Left hindlimb (tissue), 1 donor: ENCODE measurements at places on chromosomes 2 and 18.

DNA sequence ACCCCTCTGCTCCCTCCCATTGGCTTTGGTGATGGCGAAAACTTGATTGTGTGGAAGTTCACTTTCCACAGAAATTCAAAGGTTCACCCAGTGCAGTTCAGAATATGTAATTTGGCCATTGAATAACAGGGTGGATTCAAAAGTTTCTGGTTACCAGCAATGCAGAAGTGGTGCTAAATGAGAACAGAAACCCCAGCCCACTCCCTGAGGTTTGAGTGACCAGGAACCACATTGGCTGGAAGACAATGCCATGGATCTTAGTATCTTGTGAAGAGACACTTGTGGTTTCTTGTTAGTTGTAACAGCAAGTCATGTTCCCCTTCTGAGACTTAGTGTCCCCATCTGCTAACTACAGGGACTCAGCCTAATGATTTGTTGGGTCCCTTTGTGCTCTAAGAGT, 49.8 kb downstream of the QPCT start:
- no peak for DNase-seq

DNA sequence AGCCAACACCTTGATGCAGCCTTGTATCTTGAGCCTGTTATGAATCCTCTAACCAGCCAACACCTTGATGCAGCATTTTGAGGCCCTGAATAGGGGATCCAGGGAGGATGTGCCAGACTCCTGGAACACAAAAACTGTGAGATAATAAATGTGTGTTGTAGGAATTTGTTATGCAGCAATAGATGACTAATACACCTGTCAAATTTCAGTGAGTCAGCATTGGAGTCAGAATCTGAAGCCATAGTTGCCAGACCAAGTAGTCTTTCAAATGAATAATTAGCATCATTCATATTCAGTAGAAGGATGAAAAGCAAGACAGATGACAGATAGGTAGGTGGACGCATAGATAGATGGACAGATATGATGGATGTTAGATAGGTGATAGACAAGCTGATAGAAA, 942.5 kb upstream of the SLC39A10 start:
- no peak for DNase-seq

DNA sequence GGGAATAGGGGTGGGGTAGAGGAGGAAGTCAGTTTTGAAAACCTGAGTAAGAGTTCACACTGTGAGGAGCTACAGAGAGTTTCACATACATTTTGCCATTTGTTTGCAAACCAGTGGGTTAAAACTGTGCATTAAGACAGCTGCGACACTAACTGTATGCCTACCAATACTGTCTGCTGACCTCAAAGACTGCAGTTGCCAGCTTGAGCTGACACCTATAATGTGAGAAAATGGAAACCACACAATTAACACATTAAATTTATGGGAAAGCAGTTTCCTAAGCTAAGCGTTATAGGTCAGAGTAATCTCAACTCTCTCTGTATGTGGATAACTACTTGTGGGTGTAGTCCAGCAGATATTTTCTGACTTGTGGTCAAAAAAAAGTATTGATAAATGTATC, 756.6 kb upstream of the GCFC2 start:
- no peak for DNase-seq

DNA sequence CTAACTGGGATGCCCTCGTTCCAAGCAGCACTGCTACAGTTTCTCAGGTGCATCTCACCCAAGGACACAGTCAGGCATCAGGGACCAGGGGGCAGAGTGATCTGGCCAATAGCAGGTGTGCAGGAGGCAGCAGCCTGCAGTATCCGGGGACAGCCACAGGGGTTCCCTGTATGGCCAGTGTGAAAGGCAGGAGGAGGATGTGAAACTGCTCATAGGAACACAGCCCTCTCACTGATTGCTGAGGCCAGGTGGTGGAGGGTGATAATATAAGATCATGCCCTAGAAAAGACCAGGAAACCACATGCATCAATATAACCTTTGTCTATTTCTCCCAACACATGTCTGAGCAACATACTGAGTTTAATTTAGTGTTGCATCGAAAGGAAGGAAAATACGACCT, 112.7 kb upstream of the TACR1 start:
- no peak for DNase-seq

DNA sequence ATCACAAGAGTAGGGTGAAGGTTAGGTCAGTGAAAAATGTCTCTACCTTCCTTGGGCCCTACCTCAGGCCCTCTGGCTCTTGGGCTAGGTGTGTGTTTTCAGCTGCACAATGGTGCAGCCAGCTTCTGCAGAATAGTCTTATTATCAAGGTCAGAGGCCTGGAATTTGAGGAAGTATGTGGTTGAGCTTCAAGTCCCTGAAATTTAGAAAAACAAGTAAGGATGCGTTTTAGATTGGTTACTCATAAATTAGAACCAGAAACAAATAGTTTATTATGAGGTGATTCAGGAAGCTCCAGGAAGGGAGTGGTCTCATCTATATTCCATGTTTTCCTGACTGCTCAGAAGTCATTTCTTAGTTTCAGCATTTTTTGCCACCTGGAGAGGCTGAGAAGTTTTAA, 204.2 kb upstream of the CELF4 start:
- DNase-seq: no peak

DNA sequence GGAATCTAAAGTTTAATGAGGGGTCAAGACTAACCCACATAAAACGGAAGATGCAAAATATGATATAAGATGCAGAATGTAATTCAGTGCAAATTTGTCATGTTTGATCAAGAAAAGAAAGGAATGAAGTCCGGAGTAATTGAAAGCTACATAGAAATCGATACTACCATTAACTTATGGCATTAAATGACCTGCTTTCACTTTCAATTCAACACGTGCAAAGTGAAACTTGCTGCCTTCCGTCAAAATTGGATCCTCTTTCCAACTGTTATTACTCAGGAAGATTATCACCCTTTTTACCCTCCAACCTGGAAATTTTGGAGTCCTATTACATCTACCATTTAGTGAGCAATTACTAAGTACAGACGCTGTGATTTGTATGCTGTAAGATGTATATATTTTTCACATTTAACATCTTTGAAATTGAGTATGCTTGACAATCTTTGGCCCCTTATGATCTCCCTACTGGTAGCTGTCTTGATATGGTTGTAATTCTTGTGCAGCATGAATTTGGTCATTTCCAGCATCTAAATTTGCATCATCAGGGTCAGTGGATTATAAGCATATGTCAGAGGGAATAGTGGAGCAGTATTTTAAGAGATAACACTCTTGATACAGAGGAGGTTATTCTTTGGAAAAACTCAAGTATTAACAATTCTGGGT, 18.6 kb downstream of the UNC80 start:
- DNase-seq: no peak

GRCh38 chr18:11480692-11481091, 128.7 kb upstream of the SLC35G4 start:
- DNase-seq: no peak

DNA sequence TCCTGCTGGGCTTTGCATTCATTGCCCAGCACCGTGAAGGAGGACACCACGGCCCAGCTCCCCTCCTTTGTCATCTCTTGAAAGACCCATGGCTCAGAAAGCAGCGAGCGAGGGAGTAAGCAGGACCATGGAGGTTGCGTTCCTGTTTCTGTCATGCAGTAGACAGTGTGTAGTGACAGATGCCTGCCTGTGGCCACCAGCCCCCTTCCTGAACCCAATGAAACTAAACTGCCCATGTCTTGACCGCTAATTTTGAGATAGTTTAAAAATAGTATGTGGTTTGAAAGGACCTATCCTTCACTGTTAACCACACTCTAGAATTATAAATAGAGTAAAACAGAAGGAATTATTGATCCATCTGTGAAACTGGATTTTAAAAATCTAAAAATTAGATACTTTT, 88.2 kb downstream of the ASAP2 start:
- DNase-seq: no peak

DNA sequence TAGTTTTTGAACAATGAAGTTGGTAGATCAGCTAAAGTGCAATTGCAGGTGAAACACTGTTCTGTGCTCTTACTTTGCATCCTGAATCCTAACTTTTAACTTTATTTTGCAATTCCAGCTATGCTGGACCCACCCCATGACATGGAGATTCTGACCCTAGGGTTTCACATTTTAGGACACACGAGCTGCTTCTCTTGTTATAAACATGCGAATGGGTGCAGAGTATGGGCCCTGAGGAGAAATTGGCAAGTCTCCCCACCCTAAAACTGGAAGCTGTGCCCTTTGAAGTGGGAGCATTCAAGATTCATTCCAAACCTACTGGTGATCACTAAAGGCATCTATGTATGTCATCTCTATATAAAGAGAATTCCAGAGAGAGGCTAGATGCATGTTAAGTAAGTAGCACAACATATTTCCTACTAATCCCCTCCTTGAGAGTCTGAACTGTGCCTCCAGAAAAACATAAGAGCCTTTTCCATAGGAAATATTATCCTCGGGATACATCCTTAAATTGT, 794.3 kb upstream of the ZEB2 start:
- DNase-seq: no peak

- DNase-seq: no peak
Observed at GRCh38 chr2:3216841-3217495, 160.7 kb downstream of the EIPR1 start.

- no peak for DNase-seq
Observed at GRCh38 chr2:25160376-25160775, 8.0 kb downstream of the POMC start.

DNA sequence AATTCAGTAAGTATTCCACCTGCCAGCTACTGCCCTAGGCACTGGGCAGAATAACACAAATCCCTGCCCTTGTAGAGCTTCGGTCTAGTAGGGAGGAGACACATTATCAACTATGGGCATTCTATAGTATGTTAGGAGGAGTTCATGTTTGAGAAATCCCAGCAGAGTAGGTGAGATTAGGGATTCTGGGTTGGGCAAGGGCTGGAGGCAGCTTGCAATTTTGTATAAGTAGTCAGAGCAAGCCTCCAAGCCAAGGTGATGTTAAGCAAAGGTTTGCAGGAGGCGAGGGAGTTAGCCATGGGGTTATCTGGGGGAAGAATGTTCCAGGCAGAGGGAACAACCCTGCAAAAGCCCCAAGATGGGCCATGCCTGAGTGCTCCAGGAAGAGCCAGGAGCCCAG, 187.9 kb upstream of the HS6ST1 start:
- no peak for DNase-seq

GRCh38 chr2:151423760-151424159, 14.1 kb downstream of the RIF1 start:
- no peak for DNase-seq

DNA sequence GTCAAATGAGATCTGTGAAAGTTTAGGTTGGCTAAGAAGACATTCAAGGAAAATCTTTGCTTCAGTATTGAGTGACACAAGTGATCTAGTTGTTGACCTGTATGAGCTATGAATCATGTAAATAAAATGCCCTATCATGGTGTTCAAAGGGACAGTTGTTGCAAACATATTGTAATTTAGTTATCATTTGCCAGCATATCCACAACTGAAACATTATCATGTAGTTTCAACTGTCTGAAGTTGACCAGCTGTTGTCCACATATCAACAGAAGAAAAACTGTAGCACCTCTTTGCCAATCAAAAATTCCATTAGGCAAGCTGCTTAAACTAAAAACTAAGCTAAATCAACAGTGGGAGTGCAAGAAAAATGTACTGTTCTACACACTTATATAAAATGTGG, 527.1 kb upstream of the NRXN1 start:
- DNase-seq: no peak

- DNase-seq: no peak
Observed at GRCh38 chr2:70946832-70947442, 11.2 kb downstream of the ATP6V1B1 start.

DNA sequence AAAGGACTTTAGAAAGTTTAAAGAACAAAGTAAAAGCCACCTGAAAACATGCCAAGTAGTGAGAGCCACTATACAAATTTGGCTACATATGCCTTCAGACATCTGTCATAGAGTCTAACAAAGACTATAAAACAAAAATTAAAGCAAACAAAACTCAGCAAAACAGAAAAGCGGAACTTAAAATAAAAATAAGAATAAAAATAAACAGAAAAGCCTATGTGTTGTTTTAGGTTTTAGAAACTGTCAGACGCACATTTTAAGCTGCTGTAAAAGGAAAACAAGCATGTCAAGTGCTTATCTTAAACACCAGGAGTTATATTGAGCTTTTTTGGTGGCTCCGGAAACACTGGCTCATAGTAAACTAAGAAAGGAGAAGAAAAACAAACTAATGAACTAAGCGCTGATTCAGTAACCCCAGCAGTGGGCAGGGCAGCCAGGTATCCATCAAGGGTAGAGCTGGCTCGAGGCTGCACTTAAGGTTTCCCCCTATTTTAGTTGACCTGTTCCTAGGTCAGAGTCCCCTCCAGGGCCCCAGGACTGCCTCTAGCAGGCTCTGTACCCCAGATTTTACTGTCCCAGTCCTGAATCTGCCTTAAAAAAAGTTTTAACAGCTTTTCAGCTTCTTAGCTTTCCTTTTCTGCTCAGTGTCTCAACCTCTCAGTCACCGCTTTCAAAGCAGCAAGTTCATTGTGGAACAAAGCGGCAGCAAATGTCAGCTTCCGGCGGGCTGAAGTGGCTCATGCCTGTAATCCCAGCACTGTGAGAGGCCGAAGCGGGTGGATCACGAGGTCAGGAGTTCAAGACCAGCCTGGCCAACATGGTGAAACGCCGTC, 15.4 kb upstream of the RMC1 start:
- DNase-seq: no peak

- no peak for DNase-seq
Observed at GRCh38 chr2:230798769-230799399, 65.9 kb upstream of the ITM2C start.
